ENCODE measurements at places on chromosomes 5 and 9.
A peak's percentile ranks its signal among the peaks of the same experiment; 100 is the strongest.

DNA sequence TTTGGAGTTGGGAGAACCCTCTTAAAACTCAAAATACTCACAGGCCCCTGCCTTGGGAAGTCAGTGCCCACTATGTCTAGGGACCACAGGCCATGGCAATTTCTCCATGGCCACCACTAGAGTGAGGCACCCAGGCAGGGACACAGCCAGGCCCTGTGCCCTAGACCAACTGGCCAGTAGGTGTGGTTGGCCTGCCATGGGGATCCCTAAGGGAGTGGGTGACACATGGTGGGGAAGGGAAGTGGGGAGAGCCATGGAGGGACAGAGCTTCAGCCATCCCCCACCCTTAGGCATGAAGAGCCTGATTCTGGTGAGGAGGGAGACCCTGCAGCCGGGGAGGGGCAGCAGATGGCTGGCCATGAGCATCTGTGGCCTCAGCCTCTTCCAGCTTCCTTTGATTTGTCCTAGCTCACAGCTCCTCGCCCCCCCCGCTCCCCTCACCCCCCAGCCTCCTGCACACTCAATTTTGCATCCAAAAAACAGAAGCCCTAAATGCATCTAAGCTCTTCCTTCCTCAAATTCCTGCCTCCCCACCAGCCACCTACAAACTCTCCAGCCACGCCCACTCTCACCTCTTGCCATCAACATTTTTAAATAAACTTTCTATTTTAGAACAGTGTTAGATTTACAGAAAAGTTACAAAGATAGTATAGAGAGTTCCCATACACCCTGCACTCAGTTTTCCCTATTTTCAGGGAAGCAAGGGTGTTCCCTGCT, 1.6 kb upstream of the DBN1 start:
- no peak for DNase-seq

DNA sequence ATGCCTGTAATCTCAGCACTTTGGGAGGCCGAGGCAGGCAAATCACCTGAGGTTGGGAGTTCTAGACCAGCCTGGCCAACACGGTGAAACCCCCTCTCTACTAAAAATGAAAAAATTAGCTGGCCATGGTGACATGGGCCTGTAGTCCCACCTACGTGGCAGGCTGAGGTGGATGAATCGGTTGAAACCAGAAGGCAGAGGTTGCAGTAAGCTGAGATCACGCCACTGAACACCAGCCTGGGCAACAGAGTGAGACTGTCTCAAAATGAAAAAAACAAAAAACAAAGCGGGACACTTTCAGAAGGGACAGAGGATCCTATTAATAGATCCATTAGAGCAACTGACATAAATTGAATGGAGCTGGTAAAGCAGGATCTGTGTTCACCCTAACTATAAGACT, 89.6 kb upstream of the SGCD start:
- DNase-seq = no peak

DNA sequence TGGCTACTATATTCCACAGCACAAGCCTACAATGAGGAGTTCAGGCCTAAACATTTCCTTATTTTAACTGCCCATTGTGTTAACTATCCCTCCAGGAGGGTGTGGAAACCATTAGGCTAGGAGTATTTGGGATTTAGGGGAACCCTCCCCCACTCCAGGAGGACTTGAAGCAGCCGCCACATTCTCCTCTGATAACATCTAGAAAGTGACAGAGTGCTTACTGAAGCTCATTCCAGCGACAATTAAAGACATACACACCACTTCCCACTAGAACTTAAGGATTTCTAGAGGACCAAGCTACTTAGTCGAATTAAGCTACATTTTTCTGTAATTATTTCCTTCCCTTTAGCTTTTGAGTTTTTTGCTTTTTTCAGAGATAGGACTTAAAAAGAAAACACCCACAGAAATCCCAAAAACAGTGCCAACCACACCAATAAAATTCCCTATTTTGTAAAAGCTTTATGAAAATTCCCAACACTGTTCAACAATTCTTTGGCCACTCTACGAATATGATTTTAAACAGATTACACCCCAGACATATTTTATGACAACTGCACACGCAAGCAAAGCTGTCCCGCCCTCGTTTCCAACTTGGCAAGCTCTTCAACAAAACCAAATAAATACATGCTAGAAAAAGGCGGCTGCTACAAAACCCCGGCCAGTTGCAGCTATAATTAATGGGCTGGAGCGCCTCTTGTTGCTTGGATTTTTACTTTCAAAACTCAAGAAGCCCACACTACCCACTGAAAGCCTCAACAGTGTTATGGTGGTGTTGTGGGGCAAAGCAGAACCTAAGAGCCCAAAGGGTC, 4.5 kb downstream of the ROR2 start:
- no peak for DNase-seq

- DNase-seq = no peak
Measured at GRCh38 chr9:71765693-71766092, 2.6 kb downstream of the CEMIP2 start.

GRCh38 chr5:38938973-38939372, 93.2 kb downstream of the OSMR start:
- no peak for DNase-seq

GRCh38 chr9:92325991-92326500, 293 bp downstream of the CENPP start:
- no peak for DNase-seq

- no peak for DNase-seq
Measured at GRCh38 chr5:139456776-139457175, 5.8 kb downstream of the ECSCR start.

DNA sequence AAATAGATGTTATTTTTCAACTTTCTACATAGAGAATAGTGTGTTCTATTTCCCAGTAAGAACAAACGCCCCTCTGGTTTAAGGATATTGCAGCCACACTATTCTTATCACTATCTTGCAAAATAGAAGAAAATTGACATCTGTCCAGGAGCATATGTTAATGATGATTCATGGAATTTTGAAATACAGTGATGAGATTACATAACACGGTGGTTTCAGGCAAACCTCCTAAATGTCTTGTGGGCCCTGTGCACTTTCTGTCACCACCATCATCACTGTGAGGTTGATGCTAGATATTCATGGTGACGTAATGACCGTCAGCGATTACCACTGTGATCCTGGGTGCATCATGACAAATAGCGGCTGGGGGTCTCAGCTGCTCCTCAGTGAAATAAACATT, 48.1 kb downstream of the CFAP90 start:
- DNase-seq = no peak

DNA sequence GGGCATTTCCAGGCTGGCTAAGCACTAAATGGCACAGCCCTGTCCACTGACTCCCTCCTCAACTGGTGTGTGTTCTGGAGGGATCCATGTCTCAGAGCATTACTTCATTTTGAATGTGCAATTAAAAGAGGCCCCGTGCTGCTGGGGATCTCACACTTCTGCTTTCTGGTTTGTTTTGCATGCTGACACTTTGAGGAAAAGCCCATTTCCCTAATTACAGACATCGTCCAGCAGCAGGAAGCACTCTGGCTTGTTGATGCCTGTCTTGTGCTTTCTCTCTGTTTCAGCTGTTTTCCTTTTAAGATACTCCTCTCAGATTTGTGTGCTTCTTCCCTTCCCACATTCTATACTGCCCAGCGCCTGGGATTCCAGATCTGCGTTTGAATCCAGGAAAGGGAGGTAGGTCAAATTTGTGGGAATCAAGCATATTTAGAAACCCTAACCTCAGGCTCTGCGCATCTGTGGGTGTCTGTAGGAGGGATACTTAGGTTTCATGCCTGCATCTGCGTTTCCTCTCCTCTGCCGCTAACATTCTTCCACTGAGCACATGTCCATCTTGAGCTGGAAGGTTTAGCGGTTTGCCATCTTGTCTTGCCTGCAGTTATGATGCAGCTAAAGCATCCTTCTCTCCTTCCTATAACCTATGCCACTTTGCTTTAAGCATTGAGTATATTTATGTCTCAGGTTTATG, 25.7 kb downstream of the SYK start:
- no peak for DNase-seq

DNA sequence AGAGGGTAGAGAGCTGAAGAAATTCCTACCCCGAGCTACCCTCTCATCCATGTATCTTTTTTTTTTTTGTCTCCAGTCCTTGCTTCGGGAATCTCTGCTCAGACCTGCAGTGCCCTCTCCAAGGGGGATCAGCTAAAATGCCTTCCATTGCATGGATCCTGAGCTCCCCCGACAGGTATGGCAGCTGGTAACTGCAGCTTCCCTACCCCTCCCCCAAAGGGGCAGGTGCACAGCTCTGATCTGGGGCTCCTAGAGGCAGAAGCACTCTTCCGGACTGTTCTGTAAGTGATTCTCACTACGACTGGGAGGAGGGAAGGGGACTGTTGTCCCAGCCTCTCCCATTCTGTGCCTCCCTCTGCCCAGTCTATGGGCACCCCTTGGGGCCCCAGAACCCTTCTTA, 169.6 kb downstream of the MELK start:
- DNase-seq = no peak

GRCh38 chr9:38047301-38048251, 21.5 kb downstream of the SHB start:
- DNase-seq = no peak

GRCh38 chr9:4574657-4575243, 84.5 kb downstream of the SLC1A1 start:
- DNase-seq = no peak

GRCh38 chr5:141715346-141715905, 33.4 kb upstream of the ARAP3 start:
- DNase-seq = no peak

- DNase-seq = no peak
Measured at GRCh38 chr9:94912700-94913249, 186.3 kb downstream of the AOPEP start.

DNA sequence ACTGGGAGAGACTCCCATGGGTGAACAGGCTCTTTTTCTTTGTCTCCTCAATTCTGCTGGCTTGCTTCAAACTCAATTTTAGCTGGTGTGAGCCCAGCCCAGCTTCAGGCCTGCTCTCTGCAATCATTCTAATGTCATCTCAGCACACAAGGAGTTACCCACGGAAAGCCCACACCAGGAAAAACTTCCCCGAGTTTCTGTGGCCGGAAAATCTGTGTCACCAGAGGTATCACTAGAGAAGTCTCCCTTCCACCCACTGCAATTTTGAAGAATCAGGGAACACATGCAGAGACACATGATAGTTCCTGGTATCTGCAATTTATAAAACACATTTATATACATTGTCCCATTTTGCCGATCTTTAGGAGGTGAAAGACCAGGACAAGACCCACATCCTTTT, 13.5 kb upstream of the NDFIP1 start:
- DNase-seq = peak; percentile 33

GRCh38 chr5:43312699-43313034, 545 bp downstream of the HMGCS1 start:
- DNase-seq = no peak

GRCh38 chr5:3269395-3270169, 326.1 kb upstream of the IRX1 start:
- no peak for DNase-seq
